GM12878 (cell line): ENCODE measurements at places on chromosomes 16 and 17. TPM values are rescaled to one million over a fixed set of nuclear protein-coding genes. Genes with fewer than 3 reads are reported as not detected.

DNA sequence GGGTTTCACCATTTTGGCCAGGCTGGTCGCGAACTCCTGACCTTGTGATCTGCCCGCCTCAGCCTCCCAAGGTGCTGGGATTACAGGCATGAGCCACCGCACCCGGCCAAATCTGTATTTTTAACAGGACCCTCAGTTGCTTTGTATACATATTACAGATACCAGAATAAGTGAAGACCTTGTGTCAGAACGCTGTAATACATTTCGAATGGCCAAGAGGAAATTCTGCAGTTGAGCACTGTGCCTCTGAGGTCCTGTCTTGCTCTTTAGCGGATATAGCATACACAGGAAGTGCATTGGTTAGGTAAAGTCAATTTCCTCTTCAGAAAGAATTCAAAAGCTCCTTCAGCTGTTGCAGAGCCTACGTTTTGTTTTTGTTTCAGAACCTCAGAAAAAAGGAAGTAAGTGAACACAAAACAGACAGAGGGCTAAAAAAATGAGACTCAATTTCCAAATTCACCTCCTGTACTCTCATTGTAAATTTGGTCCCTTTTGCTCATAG lies 15.7 kb downstream of the CRLF3 start:
- H3K27ac ChIP-seq: peak overlapping the region; percentile 78
- H3K4me3 ChIP-seq: peak overlapping the region; percentile 60; the same call in 1 of the 2 replicates
- H3K27me3 ChIP-seq: no peaks in the 10 kb centered on the region
- H3K4me1 ChIP-seq: peaks cover 48% of the 10 kb centered on the region
- H3K36me3 ChIP-seq: peaks cover 18% of the 10 kb centered on the region
- peak; percentile 91 for DNase-seq

Gene PDE6G
- total RNA-seq: 6.0 and 8.3 TPM in 2 replicates

GRCh38 chr17:80839511-80839941 lies 152.1 kb upstream of the CHMP6 start:
- peaks cover 3% of the 10 kb centered on the region; the same call in 1 of the 2 replicates for H3K36me3 ChIP-seq
- no peak overlapping the region for H3K27ac ChIP-seq
- DNase-seq: no peak
- H3K4me1 ChIP-seq: no peaks in the 10 kb centered on the region
- no peaks in the 10 kb centered on the region for H3K27me3 ChIP-seq

Gene MAP3K3
- 22.9 and 23.2 TPM in 2 replicates for total RNA-seq

DNA sequence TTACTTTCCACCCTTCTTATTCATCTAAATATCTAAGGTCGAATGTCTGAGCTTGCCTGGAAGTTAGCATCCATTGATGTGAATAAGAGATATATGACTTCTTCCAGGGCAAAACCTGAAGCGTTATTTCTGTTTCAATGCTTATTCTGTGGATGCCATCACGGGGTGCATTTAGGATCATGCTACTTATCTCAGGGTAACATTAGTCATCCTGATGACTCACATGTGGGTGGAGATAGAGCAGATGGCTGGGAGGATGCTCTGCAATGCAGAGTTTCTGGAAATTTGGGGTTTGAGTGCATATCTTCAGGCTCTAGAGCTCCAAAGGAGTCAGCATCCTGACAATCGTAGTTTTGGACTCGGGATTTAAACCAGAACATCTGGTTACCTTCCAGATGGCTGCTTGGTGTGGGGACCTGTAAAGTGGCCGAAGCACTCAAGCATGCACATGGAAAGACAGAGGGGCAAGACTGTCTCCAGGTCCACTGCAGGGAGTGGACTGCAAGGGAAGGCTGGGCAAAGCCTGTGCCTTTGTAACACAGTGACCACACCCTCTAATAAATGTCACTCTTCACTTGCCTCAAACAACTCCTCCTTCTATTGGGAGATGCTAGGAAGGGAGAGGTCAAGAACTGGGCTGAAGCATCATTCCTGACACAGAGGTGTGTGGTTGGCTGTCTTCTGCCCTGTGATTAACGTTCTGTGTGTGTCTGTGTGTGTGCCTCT lies 175.2 kb upstream of the SALL1 start:
- no peaks in the 10 kb centered on the region for H3K27me3 ChIP-seq
- H3K4me1 ChIP-seq: no peaks in the 10 kb centered on the region
- no peaks in the 10 kb centered on the region for H3K36me3 ChIP-seq
- no peak for DNase-seq
- H3K4me3 ChIP-seq: no peak overlapping the region

- no peak for DNase-seq
- H3K4me3 ChIP-seq: no peak overlapping the region
- no peaks in the 10 kb centered on the region for H3K27me3 ChIP-seq
- H3K4me1 ChIP-seq: no peaks in the 10 kb centered on the region
- no peak overlapping the region for H3K27ac ChIP-seq
- no peaks in the 10 kb centered on the region for H3K36me3 ChIP-seq
Observed at GRCh38 chr17:70535986-70536385, 366.7 kb downstream of the KCNJ2 start.

Gene ENKD1
- total RNA-seq: 7.2 and 8.1 TPM in 2 replicates

- DNase-seq: no peak
- no peaks in the 10 kb centered on the region for H3K36me3 ChIP-seq
- no peak overlapping the region for H3K27ac ChIP-seq
- H3K4me1 ChIP-seq: no peaks in the 10 kb centered on the region
- no peaks in the 10 kb centered on the region for H3K27me3 ChIP-seq
Observed at GRCh38 chr17:20924306-20924705, 118.5 kb downstream of the USP22 start.

- H3K4me1 ChIP-seq: peaks cover 10% of the 10 kb centered on the region
- no peak for DNase-seq
- H3K36me3 ChIP-seq: peaks cover 21% of the 10 kb centered on the region
- no peak overlapping the region for H3K4me3 ChIP-seq
- H3K27me3 ChIP-seq: no peaks in the 10 kb centered on the region
Observed at GRCh38 chr16:67441907-67442306, 11.0 kb downstream of the HSD11B2 start.

DNA sequence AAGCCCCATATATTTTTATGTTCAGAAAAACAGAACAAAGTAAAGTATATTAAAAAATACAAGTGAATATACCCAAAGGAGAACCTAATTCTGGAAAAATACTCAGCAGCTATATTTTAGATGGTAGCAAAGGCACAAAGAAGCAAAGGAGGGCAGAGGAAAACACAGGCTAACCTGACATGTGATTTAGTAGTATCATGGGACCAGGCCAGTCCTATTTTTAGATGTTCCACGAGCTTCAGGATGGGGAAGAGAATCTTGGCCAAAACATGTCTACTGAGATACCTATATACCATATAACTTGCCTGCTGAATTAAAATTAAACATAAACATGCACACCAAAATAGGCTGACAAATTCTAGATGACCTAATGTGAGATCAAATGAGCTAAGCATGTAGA lies 32.9 kb downstream of the SMYD4 start:
- no peak for DNase-seq
- peaks cover 16% of the 10 kb centered on the region for H3K36me3 ChIP-seq
- no peak overlapping the region for H3K27ac ChIP-seq

Gene TVP23B
- total RNA-seq: 21.5 and 24.4 TPM in 2 replicates

Gene MNT
- 13.7 and 15.9 TPM in 2 replicates for total RNA-seq

DNA sequence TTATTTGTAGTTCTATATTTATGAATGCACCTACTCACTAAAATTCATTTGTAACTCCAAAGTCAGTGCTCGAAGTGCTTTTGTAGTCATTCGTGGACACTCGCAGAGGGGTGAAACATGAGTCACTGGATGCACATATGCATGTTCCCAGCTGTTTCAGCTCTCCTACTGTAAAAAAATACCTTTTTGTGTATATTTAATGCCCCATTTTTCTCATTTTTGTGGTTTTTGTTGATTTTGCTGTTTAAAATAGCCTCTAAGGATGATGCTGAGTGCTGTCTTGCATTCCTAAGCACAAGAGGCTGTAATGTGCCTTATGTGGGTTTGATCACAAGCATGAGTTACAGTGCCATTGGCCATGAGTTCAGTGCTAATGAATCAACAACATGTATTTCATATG lies 30.6 kb downstream of the CENPV start:
- no peak overlapping the region for H3K27ac ChIP-seq
- H3K36me3 ChIP-seq: no peaks in the 10 kb centered on the region
- H3K4me1 ChIP-seq: no peaks in the 10 kb centered on the region; the same call in 1 of the 2 replicates
- no peaks in the 10 kb centered on the region for H3K27me3 ChIP-seq
- DNase-seq: no peak

- H3K4me3 ChIP-seq: no peak overlapping the region
- peaks cover 3% of the 10 kb centered on the region; the same call in 1 of the 2 replicates for H3K4me1 ChIP-seq
- no peak for DNase-seq
- no peaks in the 10 kb centered on the region for H3K36me3 ChIP-seq
- peaks cover 10% of the 10 kb centered on the region for H3K27me3 ChIP-seq
Observed at GRCh38 chr17:38512473-38513058, 84.3 kb downstream of the ARHGAP23 start.

- no peak overlapping the region for H3K27ac ChIP-seq
- no peak for DNase-seq
Observed at GRCh38 chr17:76884995-76885893, 17.0 kb downstream of the MGAT5B start.

- H3K27me3 ChIP-seq: peaks cover 12% of the 10 kb centered on the region
- DNase-seq: no peak
- peaks cover 6% of the 10 kb centered on the region; the same call in 1 of the 2 replicates for H3K4me1 ChIP-seq
Observed at GRCh38 chr17:19531780-19532501, 1.7 kb upstream of the SLC47A1 start.

DNA sequence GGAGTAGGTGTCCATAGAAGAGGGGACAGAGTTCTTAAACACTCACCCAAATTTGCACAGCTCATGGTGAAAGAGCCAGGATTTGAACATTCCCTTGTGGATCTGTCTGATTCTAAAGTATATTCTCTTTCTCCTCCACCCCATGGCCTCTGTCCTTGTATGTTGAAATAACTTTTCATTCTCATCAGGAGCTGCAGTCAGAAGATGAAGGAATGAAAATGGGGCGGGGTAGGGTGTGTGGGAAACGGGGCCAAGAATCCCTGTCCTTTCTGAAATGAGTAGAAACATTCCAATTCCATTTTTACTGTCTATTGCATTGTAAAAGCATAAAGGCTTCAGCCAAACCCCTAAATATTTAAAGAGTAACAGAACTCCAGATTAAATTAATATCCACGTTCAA lies 42.8 kb downstream of the NOG start:
- H3K4me1 ChIP-seq: no peaks in the 10 kb centered on the region
- H3K27ac ChIP-seq: no peak overlapping the region
- no peaks in the 10 kb centered on the region for H3K36me3 ChIP-seq
- DNase-seq: no peak
- peaks cover 2% of the 10 kb centered on the region; the same call in 1 of the 2 replicates for H3K27me3 ChIP-seq

- H3K4me3 ChIP-seq: no peak overlapping the region
- no peak for DNase-seq
- no peaks in the 10 kb centered on the region for H3K27me3 ChIP-seq
- H3K4me1 ChIP-seq: no peaks in the 10 kb centered on the region
- no peaks in the 10 kb centered on the region for H3K36me3 ChIP-seq
Observed at GRCh38 chr16:23013484-23013883, 135.8 kb downstream of the USP31 start.

DNA sequence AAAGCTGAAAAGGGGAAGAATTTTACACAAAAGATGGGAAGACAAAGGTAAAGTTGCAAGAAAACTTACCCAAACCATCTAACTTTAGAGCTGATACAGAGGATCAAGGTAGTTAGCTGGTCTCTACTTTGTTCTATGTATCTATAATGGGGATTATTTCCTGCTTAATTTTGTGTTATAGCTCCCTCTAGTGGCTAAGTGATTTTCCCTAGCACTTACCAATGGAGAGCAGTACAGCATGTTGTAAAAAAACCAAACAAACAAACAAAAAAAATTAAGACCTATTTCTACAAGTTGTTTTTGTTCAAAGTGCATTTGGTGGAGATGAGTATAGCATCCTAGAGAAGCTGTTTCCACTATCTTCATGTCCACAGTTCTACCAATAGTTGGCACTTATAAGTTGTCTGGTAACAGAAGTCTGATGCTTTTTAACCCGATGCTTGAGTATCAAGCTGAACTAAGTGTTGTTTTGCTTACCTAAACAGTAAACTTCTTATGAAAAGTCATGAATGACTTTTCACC lies 7.5 kb downstream of the SRSF1 start:
- no peaks in the 10 kb centered on the region for H3K27me3 ChIP-seq
- peaks cover 37% of the 10 kb centered on the region for H3K36me3 ChIP-seq
- peaks cover 18% of the 10 kb centered on the region for H3K4me1 ChIP-seq
- DNase-seq: peak; percentile 55
- H3K4me3 ChIP-seq: no peak overlapping the region
- no peak overlapping the region; the same call in 1 of the 2 replicates for H3K27ac ChIP-seq

- H3K4me3 ChIP-seq: no peak overlapping the region
- no peaks in the 10 kb centered on the region for H3K27me3 ChIP-seq
- no peaks in the 10 kb centered on the region; the same call in 1 of the 2 replicates for H3K36me3 ChIP-seq
- DNase-seq: no peak
- no peak overlapping the region for H3K27ac ChIP-seq
Observed at GRCh38 chr16:81385031-81385756, 59.4 kb upstream of the CMIP start.

DNA sequence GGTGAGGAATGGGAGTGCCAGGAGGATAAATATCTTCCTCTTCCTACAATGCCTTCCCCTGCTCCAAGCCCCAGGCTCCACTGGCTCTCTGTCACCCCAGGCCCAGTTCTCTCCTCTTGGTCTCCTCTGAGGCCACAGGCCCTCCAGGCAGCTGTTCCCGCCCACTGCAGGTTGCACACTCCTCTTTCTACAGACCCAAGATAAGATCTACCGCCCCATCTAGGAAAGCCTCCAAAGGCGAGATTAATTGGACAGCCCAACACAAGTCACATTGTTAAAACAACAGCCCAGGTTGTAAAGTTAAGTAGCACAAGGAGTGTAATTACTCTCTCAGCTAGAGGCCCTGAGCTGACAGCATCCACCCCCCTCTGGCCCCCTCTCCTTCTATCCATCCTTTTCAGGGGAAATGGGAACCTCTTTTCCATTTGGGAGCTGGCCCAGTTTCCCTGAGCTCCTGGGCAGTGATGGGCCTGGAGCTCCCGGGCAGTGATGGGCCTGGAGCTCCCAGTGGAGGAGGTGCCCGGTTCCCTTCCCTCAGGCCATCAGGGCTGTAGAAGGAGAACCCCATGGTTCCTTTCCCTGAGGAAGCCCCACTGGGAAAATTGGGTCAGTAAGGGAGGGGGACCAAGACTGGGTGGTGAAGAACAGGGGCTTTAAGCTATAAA lies 7.3 kb downstream of the DLX4 start:
- H3K4me3 ChIP-seq: no peak overlapping the region
- H3K4me1 ChIP-seq: no peaks in the 10 kb centered on the region
- no peak for DNase-seq
- peaks cover 16% of the 10 kb centered on the region for H3K27me3 ChIP-seq
- H3K27ac ChIP-seq: no peak overlapping the region
- no peaks in the 10 kb centered on the region for H3K36me3 ChIP-seq
